ENCODE measurements at places on chromosomes 5 and 9.

DNA sequence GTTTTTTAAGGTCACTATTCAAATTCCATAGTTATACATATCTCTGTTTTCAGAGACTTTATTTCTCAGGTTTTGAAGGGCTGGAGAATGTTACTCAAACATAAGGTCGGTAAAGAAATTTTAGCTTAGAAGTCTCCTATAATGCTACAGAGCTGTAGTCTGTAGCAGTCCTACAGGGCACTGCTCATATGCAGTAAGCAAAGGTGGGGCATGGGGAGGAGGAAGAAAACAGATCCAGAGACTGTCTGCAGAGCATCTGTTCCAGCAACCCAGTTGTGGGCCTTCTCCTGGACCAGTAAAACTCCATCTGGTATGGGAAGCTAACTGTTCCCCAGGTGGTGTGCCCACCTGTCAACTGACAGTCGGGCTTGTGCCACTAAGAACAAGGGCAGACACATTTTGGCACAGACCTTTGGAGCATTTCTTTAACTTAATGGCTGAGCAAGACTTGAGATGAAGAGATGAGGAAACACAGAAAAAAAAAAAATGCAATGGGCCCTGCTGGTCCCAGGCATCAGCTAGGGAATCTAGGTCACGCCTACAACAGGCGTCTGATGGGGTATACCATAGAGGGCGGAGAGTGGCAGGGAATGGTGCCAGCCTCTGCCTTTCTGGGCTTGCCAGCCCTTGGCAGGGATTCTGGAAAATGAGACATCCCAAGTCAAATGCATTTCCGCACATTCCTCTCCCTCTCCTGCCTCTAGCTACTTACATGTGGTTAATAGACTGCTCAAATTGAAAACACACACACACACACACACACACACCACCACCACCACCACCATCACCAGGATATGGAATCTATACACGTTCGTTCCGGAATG lies 218.9 kb downstream of the ARL15 start:
- no peak for DNase-seq

DNA sequence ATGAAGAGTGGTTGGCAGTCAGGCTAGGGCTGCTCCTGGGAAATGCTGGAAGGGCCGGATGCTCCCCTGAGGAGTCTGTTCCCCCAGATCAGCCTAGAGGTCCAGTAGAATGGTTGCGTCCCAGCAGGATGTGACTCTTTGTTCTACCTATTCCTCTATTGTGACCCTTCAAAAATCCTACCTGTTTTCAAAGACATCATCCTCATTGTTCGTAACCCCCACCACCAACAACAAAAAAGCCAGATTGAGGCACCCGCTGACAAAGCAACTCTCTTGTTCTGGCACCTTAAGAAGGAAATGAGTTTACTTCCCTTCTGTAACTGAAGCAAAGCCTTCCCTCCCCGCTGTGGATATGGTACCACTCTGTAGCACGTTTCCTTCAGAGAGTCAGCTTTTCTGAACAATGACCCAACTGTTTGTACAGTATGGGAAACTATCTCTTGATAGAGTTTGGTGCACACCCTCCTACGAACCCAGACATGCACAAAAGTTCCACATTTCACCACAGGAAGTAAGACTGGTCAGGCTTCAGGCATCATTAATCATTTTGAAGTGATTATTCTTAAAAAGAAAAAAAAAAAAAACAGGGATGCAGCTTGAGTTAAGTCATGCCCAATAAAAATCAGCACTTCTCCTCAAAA lies 207.2 kb downstream of the ENC1 start:
- DNase-seq: no peak

GRCh38 chr5:35046774-35047173 lies 975 bp downstream of the AGXT2 start:
- DNase-seq: no peak

DNA sequence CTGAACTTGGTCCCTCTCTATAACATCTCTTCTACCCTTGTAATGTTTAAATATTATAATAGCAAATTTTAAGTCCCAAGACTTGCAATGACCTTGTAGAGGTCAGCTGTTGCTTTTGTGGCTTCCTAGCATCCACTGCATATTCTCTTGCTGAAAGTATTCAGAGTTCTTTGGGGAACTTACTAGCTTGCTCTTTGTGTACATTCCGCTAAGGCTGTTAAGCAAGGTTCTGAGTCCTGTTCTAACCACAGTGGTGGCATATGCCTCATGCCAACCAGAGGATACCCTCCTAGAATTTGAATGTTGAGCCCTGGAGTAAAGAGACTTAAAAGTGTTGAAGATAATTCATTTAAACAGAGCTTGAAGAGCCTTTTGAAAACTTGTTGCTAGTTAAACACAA lies 570.9 kb downstream of the TLE1 start:
- no peak for DNase-seq

DNA sequence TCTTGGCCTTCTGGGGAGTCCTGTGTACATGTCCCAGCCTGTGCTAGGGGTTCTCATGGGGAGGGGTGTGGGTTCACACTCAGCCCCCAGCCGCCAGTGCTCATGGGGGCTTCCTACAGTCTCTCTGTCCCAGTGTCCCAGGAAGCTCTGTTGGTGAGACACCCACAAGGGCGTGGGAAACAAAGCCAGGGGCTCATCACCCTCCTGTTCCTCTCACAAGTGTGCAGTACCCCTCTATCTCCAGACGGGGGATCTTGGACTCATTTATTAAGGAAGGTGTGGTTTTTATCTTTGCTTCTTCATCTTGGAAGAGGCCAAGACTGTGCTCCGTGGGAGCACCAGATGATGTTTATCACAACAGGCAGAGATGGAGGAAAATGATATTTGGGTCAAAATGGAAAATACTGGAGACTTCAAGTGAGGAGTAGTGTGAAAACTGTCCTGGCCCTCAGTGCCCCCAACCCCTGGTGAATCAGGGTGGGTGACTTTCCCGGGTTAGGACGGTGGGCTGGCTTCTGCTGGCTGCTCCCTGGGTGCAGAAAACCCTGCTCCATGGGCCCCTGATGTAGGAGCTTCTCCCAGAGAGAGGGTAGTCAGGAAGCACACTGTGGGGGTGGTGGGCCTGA lies 15.2 kb downstream of the TMEM171 start:
- DNase-seq: no peak

- DNase-seq: no peak
Measured at GRCh38 chr5:28517691-28518090, 1479.3 kb upstream of the CDH9 start.

DNA sequence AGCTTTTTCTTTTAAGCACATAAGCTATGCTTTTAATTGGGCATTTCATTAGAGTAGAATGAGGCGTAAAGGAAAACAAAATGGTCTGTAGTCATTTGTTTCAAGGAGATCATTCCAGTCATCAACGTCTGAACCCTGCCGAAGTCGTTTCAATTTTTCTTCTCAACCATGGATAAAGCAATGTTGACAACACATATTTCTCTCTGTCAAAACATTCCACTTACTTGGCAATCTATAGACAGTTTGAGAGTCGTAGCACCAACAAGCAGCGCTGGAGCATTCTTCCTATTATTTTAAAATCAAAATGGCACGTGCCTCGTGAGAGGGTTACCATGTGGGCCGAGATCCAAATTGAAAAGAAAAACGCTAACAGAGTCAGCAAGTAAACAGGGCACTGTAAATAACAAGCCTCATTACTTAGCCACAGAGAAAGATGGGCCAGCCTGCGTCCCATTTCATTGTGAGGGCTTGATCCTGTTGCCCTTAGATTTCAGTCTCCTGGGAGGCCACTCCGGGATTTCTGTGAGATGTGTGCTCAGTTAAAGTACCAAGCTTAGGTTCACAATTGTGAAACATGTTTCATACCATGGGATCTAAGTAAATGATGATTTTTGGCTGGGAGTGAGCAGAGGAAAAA lies 422.9 kb downstream of the DTWD2 start:
- no peak for DNase-seq

- DNase-seq: no peak
Measured at GRCh38 chr5:141513627-141514329, 24.9 kb downstream of the PCDHGC5 start.

GRCh38 chr9:99231711-99232110 lies 9.6 kb downstream of the SEC61B start:
- DNase-seq: no peak

DNA sequence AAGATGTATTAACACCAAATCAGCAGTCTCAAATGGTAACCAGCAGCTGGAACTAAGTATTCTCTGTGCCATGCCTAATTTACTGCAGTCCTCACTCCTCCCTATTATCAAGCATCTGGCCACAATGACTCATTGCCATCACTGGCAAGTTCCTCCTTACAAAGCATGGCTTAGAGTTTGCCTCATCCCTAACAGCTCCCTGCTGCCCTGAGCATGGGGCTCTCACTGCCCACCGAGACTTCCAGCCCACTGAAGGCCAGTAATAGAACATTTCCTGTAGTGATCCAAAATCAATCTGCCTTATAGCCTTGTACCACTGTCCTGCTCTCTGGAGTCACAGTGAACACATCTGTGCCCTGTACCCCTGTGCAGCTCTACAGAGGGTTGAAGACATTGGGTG lies 211.9 kb upstream of the TRIM32 start:
- DNase-seq: no peak

DNA sequence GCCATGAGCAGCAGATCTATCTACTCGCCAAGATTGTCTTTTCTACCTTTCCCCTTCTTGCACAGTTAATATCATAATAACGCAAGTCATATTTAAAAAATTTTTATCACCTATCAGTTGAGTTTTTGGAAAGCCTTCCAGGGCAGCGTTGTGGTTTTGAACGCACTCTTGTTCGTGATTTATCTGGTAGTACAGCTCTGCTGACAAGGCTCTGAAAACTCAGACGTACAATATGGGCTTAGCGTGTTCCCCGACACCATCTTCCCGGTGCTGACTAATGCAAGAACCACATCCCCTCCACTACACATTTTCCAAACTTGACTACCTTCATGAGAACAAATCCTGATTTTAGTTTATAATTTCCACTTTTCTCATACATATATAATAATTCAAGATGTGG lies 1.6 kb upstream of the NFIL3 start:
- no peak for DNase-seq

- DNase-seq: no peak
Measured at GRCh38 chr9:106084702-106085101, 390.4 kb downstream of the TMEM38B start.

GRCh38 chr5:362978-363765 lies 41.7 kb downstream of the AHRR start:
- DNase-seq: no peak

DNA sequence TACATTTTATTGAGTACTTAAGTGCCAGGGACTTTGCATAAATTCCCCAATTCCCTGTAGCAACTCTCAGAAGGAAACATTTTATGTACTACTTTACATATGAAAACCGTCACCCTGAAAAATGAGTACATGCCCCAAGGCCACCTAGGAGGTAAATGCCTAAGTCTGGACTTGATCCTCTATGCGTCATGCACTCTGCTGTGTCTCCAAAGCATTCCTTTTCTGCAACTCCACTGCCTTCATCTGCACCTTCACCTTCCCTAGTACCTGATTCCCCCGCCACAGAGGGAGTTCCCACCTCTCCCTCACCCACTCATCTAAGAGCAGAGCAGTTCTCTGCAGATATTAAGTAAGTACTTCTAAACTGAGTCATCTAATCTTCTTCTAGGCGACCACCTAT lies 75.2 kb upstream of the HRH2 start:
- no peak for DNase-seq

- no peak for DNase-seq
Measured at GRCh38 chr9:27085456-27085855, 23.6 kb upstream of the TEK start.

GRCh38 chr5:36272136-36272690 lies 29.5 kb downstream of the RANBP3L start:
- no peak for DNase-seq

GRCh38 chr9:92181296-92181695 lies 66.1 kb upstream of the SPTLC1 start:
- no peak for DNase-seq

DNA sequence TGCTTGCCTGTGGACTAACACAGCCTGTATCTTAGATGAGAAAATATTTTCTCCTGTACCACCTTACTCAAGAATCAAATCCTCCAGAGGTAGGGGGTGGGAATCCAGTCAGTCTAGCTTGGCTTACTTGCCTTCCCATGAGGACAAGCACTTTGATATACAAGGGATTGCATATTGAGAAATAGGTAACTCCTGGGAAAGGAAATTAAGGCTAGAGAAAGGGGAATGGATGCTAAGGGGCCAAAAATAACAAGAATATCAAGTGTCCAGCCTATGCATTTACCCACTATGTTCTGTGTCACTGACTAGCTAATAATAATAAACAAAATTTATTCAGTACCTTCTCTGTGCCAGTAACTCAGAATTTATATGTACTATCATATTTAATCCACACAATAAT lies 21.4 kb upstream of the SNX2 start:
- DNase-seq: no peak

DNA sequence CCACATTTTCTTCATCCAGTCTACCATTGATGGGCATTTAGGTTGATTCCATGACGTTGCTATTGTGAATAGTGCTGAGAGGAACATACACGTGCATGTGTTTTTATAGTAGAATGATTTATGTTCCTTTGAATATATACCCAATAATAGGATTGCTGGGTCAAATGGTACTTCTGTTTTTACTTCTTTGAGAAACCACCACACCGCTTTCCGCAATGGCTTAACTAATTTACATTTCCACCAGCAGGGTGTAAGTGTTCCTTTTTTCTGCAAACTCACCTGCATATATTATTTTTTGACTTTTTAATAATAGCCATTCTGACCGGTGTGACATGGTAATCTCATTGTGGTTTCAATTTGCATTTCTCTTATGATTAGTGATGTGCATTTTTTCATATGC lies 82.2 kb upstream of the RFX3 start:
- no peak for DNase-seq

DNA sequence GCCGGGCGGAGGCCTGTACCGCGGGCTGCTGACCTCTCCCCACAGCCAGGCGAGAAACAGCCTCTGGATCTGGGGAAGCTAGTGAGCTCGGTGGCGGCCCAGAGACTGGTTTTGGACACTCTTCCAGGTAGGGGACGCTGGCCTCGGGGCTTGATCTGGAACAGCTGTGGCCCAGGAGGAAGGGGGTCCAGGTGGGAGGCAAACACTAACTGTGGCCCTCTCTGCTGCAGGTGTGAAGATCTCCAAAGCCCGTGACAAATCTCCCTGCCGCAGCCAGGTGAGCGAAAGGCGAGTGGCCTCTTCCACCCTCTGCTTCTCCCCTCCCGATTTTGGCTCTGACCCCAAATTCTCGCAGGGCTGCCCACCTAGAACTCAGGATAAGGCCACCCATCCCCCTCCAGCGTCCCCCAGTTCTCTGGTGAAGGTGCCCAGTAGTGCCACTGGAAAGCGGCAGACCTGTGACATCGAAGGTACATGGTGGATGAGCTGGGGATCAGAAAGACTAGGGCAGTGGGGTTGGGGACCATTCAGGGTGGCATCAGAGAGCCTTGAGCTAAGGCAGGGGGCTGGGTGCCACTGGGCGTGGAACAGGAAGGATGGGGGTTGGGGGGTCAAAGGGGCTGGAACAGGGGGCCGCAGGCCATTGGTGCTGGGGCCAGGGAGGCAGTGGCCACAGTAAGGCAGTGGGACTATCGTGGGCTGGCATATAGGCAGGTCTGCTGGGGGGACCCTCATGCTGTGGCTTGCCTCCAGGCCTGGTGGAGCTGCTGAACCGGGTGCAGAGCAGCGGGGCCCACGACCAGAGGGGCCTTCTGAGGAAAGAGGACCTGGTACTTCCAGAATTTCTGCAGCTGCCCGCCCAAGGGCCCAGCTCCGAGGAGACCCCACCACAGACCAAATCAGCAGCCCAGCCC lies 12.9 kb upstream of the SLC34A1 start:
- DNase-seq: no peak

GRCh38 chr9:120431268-120431667 lies 148.7 kb downstream of the CDK5RAP2 start:
- DNase-seq: no peak

Measured in esophagus squamous epithelium (tissue), 5 donors.